CD4-positive, alpha-beta T cell treated with Interleukin-17A for 1 hour (primary cell): ENCODE measurements at places on chromosomes 12 and 14.

DNA sequence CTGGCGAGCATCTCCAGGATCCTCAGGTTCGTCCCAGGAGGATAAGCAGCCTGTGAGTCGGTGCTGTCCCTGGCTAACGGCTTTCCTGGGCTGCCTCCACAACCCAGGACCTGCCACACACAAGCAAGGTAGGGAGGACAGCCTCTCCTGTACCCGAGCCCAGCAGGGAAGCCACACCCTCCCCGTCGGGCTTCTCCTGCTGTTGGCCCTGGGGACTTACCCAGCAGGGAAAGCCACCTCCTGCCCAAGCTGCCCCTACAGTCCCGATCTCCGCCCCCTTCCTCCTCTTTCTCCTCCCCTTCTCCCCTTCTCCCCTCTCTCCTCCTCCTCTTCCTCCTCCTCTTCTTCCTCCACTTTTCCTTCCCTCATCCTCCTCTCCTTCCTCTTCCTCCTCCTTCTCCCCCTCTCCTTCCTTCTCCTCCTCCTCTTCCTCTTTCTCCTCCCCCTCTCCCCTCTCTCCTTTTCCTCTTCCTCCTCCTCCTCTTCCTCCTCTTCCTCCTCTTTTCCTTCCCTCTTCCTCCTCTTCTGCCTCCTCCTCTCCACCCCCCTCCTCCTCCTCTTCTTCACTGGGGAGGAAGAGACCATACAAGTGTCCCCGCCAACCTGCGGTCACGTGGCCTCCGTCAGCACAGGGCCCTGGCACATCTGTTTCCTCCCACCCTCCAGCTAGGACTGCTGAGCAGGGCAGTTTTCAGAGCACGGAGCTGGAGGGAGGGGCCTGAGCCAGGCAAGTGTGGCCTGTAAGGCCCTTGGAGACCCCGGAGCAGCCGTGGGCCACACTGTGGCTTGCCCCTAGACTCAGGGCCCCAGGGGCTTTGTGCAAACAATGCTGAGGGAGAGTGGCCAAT lies 17.3 kb upstream of the RFLNA start:
- no peak for DNase-seq

DNA sequence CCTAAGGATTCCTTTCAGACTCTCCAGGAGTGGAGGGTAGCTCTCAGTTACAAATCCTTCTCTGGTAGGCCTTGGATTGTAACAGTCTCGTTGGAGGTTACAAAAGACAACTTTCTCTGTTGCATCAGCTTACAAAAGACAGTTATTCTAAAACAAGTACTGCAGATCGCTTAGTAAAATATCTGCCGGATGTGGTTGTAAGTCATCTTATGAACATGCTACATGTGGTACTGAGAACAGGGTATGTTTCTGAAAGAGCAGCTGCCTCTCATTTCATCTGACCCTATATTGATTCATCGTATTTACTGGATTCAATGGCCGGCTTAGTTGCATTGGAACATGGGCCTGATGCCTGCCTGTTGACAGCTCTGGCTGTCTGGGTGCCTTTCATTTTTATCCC lies 157.4 kb downstream of the PTCSC3 start:
- no peak for DNase-seq

DNA sequence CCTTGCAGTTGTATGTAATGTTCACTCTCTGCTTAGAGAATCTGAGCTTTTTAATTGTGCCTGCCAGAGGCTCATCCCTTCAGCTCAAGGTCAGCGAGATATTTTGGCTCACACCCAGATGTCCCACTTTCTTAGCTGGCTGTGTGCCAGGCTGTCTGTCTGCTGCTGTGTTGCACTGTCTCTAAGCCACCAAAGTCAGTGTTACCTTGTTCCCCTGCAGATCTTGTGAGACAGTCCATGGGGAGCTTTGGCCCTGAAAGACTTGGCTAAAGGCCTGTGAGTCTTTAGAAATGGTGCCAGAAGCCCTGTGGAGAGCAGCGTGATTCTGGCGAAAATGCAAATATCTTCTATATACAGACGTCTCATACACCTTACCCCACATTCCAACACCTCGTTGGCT lies 293.7 kb downstream of the TTC6 start:
- DNase-seq, result no peak

DNA sequence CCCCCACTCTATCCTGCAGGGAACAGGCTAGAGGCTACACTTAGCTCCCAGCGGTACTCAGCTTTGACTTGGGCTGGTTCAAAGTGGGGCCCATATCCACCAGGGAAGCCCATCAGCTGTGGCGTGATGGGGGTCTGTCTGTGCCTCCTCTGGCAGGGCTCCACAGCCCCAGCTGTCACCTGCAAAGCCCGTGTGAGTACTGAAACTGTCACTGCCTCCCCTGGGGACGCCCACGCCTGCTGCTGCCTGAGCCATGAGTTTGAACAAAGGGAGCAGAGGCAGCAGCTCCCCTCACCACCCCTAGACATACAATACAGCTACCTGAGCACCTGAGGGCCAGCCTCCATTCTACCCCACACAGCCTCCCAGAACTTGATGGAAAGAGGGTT lies 5.0 kb downstream of the REM2 start:
- peak; percentile 23 for DNase-seq

DNA sequence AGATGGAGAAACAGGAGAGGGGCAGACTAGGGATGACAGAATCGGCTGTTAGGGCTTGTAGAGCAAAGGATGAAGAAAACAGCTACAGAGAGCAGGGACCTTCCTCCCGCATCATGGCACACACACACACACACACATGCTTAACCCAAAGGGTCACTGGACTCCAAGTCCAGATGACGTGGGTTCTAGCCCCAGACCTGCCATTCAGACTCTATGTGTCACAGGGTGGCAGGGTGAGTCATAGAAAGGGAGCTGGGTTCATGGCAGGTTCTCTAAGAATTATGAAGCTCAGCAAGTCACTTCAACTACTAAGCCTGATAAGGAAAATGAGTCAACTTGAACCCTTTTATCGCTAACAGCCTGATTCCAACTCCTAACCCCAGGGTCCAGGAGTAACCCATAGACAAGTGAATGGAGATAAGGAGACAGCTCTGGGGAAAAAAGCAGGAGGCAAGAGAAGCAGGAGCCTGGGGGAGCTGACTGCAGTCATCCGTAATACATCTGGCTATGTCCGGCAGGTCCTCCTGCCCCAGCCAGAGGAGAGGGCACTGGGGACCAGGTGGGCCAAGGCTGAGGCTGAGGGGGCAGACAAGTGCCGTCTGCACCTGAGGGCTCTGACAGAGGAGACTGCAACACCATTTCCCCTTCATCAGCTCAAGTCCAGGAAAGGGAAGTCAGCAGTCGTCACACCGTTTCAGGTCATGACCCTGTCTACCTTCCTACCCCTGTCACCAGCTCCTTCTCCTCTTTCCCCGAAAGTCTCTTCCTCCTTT lies 3.6 kb upstream of the TNFRSF1A start:
- DNase-seq, result no peak

GRCh38 chr14:59189091-59189785 lies 771 bp downstream of the DAAM1 start:
- peak; percentile 35 for DNase-seq

- no peak for DNase-seq
Observed at GRCh38 chr14:104792101-104792884, 3.3 kb downstream of the AKT1 start.

DNA sequence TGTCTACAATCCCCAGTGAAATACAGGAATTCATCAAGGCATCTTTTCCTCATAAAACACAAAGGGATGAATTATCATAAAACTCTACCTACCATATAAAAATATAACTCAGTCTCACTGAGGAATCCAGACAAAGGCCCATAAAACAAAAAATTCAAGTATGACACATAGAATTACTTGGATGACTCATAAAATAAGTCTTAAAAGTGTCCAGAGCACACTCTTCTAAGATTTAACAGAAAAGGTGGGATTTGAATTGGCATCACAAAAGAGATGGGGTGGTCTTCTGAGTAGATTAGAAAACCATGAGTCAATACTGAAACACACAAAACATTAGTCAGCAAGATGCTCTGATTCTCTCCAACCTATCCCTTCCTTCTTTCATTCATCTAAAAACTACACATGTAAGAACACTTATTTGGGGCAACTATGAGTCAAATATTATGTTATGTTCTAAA lies 202.7 kb upstream of the GARIN6 start:
- DNase-seq, result no peak

GRCh38 chr12:24997970-24998582 lies 49.2 kb upstream of the BCAT1 start:
- peak; percentile 4 for DNase-seq

- no peak for DNase-seq
Observed at GRCh38 chr14:55116246-55117030, 12.6 kb upstream of the LGALS3 start.

- DNase-seq, result no peak
Observed at GRCh38 chr12:6539314-6539682, 5.0 kb downstream of the GAPDH start.

- DNase-seq, result peak; percentile 59
Observed at GRCh38 chr12:12723149-12723680, 6.0 kb downstream of the CDKN1B start.

GRCh38 chr14:37116933-37117849 lies 55.2 kb downstream of the SLC25A21 start:
- DNase-seq, result no peak

GRCh38 chr12:107352347-107353081 lies 259.2 kb upstream of the CRY1 start:
- DNase-seq, result no peak

GRCh38 chr14:91867316-91867988 lies at the start of gene TC2N:
Gene TC2N, minus strand, starts transcription at chr14:91867536. Its CDS starts 53,767 bp downstream, at chr14:91813769.
- DNase-seq, result peak; percentile 74

GRCh38 chr14:105279642-105280361 lies 21.0 kb downstream of the BRF1 start:
- no peak for DNase-seq

DNA sequence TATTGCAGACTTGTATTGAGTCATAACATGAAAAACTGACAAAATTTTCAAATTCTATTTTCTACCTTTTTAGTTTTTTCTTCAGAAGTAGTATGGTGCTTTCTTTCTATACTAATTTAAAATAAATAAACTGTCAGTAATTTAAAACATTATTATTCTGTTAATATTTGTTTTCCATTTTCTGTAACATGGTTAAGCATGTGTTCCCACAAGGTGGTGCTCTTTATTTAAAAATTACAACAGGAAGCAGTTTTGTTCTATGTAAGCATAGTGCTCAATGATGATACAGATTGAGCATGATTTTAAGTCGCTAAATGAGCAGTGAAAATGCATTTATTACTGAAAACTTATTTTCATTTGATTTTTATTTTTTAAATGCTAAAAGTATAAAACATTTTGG lies 114.6 kb downstream of the PPFIA2 start:
- DNase-seq, result peak; percentile 41

DNA sequence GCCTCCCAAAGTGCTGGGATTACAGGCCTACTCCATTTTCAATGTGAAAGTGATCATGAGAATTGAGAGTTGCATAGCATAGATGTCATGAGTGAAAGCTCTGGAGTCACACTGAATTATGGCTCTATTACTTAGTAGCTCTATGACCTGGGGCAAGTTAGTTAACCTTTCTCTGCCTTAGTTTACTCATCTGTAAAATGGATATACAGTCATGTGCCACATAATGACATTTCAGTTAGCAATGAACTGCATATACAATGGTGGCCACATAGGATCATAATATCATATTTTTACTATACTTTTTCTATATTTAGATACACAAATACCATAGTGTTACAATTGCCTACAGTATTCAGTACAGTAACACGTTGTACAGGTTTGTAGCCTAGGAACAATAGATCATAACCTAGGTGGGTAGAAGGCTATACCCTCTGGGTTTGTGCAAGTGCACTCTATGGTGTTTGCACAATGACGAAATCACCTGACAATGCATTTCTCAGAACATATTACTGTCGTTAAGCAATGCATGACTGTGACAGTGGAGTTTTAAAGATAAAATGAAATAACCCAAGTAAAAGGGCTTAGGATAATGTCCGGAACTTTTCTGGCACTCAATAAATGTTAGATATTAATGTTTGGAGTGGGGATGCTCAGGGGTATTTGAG lies 53.1 kb downstream of the ZFYVE26 start:
- DNase-seq, result no peak

GRCh38 chr14:59069163-59069854 lies 119.2 kb upstream of the DAAM1 start:
- no peak for DNase-seq

GRCh38 chr14:22007363-22007762 lies 333.7 kb upstream of the OR4E1 start:
- DNase-seq, result no peak

- no peak for DNase-seq
Observed at GRCh38 chr14:30227876-30228275, 300.2 kb upstream of the PRKD1 start.

DNA sequence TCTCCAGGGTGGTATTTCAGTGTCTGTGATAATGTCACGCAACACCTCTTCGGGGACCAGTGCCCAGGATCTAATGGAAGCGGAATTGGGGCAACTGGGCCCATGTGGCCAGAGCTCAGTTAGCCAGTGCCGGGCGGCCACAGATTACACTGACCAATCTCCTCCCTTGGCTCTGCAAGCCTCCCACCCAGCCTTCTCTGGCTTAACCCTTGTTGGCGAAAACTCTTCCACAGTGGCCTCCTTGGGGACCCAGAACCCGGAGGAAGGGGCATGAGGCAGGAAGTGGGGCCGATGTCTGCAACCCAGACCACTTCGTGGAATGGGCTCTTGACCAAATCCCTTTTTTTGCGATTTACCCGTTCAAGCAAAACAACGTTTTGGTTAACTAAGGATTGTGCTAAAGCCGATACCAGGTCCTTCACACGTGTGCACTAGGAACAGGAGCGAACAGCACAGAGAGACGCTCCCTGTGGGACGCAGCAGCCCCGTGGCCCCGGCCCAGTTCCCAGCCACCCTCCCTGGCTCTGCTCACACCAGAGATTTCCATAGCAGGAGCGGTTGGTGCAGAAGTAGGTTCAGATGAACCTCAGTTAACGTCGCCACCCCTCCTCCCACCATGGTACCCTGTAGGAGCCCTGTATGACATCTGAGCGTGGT lies 38.2 kb downstream of the SLC8B1 start:
- DNase-seq, result no peak

DNA sequence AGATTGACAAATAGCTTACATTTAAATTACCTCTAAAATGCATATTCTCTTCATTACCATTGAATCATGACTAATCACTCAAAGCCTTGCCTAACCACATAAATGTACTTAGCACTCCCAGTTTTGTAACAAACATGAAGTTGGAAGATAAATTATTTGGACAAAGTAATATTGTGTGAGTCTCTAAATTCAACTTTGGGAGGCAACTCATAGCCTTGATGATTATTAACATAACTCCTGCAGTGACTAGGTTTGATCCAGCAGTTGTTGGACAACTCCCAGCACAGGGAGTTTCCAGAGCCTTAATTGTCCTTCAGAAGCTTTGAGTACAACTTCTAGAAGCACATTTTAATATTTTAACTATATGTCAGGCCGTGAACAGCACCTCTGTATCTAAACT lies 153.4 kb upstream of the PDZRN4 start:
- DNase-seq, result no peak

GRCh38 chr12:124898200-124898922 lies 16.1 kb downstream of the UBC start:
- peak; percentile 71 for DNase-seq
